Right ventricle myocardium superior (tissue), 1 donor: ENCODE measurements at places on chromosomes 2 and 18.

DNA sequence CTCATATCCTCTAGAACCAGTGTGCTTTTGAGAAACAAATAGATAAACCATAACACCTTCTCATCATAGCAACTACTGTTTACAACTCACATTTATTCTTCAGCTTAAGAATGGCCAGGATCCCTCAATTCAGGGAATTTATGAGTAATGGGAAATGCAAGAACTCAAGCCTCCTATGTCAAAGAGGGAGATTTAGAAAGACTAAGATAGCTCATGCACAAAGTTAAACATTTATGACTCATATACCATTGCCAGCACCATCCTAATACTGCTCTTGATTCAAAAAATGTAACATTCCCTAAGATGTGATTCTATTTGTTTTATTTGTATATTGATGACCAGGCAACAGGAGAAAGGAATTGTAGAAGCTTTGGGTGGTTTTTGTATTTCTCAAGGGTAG is 172.8 kb downstream of the CYP26B1 start:
- DNase-seq, result no peak

DNA sequence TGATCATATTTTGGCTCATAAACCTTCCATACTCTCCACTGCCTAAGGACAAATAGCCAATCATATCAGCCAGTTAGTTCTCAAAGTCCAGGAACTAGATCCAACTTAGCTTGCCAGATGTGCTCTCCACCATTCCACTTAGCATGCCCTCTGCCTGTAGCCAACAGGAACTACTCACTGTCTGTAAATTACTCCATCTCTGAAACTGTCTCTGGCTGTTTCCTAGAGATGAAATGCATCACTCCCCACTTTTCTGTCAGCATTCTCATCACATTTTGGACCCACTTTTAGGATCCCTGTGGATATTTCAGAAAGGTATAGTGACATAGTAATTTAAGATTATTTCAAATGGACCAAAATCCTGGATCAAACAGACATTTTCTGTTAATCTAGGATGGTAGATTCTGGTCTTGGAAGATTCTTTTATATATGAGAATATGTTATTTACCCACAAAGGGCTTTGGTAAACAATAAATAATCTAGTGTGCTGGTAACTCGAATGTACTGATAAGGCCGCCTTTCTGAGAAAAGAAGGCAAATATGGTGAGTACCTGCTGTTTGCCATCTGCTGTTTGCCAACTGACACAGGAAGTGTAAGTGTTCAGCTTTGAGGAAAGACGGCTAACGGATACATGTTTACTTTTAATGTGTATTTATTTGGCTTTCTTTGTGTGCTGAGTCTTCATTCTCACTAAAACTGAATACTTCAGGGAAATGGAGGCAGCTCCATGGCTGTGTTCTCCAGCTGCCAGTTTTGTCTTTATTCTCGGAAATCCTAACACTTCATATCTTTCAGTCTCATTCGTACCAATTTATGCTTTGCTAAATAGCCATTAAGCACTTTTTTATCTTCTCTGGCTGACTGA is 79.5 kb downstream of the EVA1A start:
- no peak for DNase-seq

DNA sequence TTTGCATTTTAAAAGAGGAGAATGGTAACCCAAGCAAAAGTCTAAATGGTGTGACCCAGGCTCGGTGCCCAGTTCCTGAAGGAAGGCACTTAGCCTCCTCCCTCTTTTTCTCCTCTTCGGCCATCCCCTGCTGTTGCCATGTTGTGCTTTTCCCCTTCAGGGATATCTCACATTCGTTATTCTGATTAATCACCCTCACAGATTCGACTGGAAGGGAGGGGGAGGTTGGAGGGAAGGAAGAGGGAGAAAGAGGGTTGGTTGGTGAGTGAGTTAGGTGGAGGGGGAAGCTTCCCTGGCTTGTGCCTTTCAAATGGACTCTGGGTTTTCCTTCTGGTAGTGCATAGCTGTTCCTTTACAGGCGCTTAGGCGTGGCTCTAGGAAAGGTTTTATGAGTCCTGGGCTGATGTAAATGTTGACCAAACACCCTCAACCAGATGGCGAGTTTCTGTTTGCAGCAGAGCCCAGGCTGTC is 39.0 kb upstream of the LYPD6B start:
- no peak for DNase-seq

DNA sequence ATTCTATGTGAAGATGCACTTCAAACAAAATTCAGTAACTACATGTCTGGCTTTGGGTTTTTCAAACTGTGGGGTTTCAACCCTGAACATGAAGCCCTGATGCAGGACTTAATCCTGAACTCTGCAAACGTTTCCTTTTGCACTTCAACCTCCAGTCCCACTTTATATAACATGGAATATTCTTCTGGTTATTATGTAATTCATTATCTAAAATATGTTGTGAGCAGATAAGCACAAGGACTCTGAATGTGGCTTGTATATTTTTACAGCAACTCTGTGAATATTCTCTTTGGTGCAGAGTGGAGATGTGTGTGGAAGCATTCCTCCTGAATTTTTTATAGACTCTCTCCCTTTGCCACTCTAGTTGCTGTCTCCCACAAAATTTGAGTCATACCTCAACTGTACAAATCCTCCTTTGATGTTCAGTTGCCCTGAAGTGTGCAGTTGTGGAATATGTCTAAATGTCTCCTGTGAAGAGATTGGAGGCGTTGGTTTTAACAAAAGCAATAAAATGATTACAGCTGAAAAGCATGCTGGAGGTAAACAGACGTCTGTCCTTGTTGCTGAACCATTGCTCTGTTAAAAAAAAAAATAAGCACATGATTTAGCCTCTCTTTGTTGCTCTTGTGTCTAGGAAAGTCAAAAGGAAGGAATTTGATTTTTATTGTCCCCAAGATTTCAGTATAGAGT is 205.1 kb upstream of the NRP2 start:
- DNase-seq, result no peak

- DNase-seq, result no peak
Observed at GRCh38 chr2:174535083-174535482, 48.3 kb upstream of the GPR155 start.

- no peak for DNase-seq
Observed at GRCh38 chr2:190535121-190535439, 558 bp upstream of the NEMP2 start.

DNA sequence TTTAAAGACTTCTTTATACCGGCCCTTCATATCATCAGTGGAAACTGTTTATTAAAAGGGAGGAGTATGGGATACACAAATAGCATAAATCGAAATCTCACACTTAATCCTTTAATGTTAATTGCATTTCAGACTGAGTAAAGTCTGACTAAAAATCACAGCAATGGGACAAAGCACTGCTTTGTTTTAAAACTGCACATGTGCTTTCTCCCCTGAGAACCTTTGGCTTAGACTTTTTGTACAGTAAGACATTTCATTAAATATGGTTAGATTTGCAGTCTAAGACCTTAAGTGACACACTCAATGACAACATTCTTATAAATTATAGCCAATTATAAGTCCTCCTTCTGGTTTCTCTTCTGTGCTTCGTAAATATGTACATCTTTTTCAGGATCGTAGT is 12.5 kb downstream of the METTL21A start:
- DNase-seq, result no peak

GRCh38 chr2:208708486-208708885 is 301.9 kb downstream of the PTH2R start:
- DNase-seq, result no peak

DNA sequence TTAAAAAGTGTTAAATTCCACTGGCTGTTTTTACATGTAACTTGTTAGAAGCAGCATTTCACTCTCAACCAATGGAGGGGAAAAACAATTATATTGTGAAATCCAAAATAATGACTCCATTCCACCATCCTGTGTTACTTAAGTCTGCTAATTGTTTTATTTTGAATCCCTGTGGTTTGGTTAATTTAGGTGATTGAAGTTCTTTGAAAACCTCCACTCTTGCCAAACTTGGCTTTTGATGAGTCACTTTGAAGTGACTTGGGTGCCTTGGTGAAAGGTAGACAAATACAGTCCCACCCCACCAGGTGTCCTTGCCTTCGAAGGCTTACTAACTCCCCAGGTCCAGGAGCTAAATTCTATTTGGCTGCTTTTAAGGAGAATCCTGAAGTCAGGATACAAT is 1303.8 kb upstream of the NRXN1 start:
- no peak for DNase-seq

DNA sequence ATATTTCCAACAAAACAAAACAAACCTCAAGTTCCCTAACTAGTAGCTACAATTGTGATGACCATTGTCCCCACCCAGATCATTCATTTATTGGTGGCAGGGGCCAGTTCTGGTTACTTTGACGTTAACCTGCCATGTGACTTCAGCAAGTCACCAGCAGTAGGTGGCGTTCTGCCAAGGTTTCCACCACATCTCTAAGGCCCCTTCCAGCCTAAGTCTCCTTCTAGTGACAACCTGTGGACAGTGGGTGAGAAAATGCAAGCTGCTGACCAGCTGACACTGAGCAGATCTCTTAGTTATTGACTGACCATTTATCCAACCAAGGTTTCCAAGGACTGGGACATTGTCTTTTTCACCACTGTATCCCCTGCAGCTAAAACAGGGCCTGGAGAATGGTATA is 98.4 kb downstream of the GPR39 start:
- no peak for DNase-seq

- no peak for DNase-seq
Observed at GRCh38 chr2:66084948-66085590, 349.9 kb upstream of the MEIS1 start.

DNA sequence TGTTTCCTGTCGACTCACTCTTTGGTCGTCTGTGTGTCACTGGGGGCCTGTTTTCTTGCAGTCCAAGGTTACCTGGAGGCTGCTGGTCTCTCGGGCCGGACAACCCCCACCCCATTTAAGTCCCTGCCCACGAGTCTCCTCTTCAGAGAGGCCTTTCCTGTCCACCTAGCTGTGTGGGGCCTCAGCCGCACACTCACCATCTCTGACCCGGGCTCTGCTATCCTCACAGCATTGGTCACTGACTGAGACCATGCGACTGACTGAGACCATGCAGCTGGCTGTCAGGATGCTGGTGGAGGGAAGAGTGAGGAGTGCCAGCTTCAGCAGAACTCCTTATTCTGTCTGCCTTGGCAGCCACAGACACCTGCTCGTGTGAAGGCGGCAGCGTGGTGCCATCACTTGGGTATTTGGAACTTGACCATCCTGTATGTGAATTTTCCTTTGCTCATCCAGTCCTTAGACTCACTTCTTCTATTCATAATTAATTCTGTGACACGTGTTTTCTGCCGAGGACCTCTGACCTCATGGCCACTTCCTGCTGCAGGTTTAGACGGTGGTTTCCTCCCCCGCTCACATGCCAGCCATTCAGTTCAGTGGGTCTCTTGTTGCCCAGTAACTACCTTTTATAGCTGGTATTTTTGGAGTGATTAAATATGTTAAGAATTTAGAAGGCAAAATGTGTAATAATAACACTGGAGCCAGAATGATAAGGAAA is 47.5 kb upstream of the ASB1 start:
- no peak for DNase-seq

DNA sequence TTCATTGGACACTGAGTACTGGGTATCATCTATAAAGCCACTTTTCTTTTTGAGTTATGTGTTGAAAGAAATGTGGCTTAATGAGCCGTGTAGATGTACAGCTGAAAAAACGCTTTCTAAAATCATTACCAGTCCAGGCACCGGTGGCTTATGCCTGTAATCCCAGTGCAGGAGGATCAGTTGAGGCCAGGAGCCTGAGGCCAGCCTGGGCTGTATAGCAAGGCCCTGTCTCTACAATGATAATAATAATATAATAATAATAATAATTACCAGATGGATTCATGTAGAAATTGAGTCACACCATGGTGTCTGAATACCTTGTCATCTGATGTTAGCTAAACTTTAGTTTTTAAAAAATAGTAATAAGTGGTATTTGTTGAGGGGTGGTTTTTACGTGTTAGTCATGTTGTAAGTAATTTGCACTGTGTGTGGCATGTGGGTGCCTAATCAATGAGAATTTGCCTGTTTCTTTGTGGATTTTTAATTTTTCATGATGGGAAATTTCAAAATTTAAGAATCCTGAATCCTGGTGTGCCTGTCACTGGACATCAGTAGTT is 30.1 kb downstream of the NCK2 start:
- no peak for DNase-seq

GRCh38 chr2:186927185-186927866 is 78.4 kb upstream of the ZSWIM2 start:
- DNase-seq, result no peak

DNA sequence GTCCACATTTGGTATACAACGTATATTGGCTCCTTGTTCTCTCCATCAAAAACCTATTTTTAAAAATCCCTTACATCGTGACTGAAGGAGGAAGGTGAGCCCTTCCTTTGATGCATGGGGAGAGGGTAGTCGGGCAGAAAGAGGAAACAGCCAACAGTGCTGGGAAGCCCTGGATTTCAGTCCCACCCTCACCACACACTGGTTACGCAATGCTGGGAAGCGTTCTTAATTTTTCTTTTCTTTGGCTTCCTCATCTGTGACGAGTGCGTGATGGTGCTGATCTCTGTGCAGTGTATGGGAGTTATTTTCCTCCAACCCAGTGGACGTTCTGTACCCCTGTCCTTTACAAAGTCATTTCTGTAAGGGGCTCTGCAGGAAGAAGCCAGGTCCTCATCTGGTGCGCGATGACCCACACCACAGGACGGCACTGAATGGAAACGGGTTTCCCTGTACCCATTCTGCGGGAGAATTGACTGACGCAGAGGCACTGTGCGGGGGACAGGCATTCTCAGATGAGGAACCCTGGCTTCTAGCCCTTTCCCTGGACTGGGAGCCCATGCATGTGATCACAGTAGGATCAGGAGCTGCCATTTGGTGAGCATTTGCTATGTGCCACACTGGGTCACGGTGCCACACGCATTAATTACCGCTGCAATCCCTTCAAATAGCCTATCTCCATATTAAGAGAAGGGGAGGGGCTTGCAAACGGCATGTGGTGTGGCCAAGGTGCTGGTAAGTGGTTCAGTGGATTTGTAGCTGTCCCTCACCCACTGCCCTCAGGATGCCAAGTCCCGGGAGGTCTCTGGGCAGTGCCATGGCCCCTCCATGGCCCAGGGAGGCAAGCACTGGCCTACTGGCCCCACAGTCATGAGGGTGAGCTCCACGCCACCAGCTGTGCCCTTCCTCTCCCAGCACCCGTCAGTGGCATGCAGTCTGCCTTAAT is 4.3 kb downstream of the COLEC11 start:
- DNase-seq, result no peak

DNA sequence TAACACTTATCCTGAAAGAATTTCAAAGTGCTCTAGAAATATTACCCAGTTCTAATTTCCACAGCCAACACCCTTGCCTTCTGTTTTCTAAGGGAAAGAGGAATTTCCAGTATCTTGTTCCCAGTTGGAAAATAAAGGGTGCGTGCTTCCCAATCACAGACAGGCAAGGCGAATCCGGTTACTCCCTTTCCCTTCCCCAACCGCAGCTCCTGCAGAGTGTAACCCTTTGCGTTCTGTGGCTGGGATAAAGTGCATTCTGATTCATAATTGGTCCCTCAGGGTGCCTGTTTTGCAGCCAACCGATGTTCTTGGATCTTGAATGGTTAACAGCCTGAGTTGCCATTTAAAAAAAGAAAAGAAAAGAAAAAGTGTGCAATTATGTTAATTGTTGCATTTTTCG is 40.6 kb upstream of the PGAP1 start:
- no peak for DNase-seq

GRCh38 chr2:200658278-200658864 is 72.6 kb downstream of the AOX1 start:
- no peak for DNase-seq

GRCh38 chr2:238465487-238466242 is 38.9 kb downstream of the ASB1 start:
- no peak for DNase-seq
